ENCODE measurements at places on chromosomes 11 and 22.

GRCh38 chr11:5713695-5714094 is 22.6 kb upstream of the OR56B1 start:
- DNase-seq = no peak

GRCh38 chr22:42228483-42228882 is 42.0 kb downstream of the TCF20 start:
- no peak for DNase-seq

DNA sequence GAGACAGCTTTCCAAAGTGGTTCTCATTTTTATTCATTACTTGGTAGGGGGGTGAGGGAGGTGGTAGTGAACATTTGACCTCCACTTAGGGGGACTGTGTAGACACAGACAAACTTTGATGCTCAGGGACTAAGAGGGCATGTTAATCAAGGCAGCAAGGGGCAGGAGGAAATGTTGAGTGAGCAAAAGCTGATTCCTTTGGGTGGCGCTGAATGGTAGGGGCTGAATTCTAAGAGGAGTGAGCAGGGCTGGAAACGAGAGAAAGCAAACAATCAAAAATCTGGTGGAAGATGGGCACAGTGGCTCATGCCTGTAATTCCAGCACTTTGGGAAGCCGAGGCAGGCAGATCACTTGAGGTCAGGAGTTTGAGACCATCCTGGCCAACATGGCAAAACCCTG is 164.8 kb upstream of the BDNF start:
- no peak for DNase-seq

- DNase-seq = no peak
These were observed 14.2 kb downstream of the OR5B21 start for GRCh38 chr11:58493676-58494075.

- no peak for DNase-seq
These were observed 904.4 kb downstream of the BRD1 start for GRCh38 chr22:48923165-48923865.

- no peak for DNase-seq
These were observed 6.9 kb downstream of the CLCF1 start for GRCh38 chr11:67366546-67366945.

DNA sequence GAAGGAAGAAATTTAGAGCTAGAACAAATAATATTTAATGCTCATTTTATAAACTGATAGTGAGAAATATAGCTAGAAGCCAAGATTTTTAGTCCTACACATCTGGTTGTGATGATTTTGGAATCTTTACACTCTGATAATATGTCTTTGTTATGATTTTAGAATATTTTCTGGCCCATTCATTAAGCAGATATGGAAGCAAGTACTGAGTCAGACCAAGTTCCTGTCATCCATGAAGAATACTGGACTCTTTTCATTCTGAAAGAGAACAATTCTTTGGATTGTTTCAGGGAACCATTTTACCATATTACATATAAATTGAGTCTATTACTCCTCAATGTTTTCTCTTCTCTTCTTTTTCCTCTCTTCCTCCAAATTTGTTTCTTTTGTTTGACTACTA is 227.4 kb downstream of the TMEM135 start:
- DNase-seq = no peak

DNA sequence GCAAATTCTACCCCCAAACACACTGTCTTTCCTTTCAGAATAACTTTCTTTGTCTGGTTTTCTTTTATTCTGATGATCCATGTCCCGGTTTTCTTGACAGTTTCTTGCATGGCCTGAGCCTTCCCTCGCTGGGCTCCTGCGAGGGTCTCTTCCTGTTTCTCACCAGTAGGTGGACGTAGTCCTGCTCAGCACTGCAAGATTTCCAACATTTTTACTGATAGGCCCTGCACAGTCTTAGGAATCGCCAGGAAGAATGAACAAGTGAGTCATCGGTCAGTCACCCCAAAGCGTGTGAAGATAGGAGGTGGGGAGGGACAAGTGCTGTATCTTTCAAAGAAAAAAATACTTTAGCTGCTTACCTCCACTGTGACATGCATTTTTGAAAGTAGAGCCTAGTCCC is 16.9 kb upstream of the KIRREL3 start:
- DNase-seq = no peak

- DNase-seq = no peak
These were observed 123.4 kb downstream of the SLC17A6 start for GRCh38 chr11:22461626-22462025.

DNA sequence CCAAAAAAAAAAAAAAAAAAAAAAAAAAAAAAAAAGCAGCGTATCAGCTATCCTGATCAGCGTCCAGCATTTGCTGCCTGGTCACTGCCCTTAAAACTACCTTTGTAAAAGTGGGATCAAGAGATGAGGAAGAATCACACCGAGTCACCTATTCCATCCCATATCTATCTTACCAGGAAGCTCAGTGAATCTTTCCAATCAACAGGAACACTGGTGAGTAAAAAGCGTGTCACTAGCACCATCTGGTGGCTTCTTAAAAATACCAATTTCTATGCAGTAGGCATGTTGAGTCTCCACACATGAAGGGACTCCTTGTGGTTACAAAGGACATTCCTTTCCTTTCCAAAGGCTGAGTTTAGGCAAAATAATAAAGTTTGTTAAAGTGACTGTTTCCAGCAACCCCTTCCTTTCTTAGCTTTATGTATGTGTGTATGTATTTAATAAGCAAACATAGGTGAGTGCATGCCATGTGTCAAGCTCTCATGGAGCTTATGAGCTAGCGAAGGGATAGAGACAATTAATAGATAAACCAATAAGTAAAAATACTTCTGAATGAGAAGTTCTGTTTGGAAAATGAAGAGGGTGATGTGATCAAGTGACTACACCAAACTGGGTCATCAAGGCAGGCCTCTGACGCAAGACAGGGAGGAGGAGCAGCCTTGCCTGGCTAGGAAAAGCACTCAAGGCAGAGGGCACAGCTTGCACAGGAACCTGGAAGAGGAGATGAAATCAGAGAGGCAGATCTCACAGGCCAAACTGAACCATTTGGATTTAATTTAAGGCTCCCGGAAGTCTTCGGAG is 13.9 kb upstream of the TP53AIP1 start:
- DNase-seq = no peak

DNA sequence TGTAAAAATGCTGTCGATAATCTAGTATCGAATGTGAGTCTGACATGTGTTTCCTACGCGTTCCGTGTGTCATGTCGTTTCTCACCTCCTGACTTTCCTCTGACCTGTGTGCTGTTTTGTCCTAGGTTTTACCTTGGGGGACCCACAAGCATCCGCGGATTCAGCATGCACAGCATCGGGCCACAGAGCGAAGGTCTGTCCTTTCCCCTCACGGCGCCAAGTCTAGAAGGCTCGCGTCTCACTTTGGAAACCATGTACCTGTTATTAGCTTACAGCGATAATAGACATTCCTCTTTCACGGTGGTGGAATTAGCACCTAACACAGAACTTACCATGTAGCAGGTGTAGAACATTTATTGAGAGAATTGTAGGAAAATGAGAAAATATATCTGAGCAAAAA is 28.6 kb downstream of the SAMM50 start:
- no peak for DNase-seq

DNA sequence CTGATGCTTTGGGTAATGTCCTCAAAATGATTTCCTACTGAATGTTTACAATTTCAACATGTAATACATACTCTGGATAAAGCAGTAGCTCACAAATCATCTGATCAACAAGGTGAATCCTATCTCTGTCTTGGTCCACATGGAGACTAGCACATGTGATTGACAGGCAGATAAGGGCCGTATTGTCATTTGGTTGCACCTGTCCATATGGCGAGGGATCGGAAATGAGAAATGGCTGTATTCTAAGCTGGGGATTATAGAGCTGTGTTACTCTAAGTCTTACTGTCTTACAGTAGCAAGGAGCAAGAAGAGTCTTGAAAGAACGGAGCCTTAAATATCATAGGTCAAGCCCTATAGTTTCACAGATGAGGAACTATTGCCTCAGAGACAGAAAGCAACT is 55.7 kb downstream of the APIP start:
- no peak for DNase-seq

DNA sequence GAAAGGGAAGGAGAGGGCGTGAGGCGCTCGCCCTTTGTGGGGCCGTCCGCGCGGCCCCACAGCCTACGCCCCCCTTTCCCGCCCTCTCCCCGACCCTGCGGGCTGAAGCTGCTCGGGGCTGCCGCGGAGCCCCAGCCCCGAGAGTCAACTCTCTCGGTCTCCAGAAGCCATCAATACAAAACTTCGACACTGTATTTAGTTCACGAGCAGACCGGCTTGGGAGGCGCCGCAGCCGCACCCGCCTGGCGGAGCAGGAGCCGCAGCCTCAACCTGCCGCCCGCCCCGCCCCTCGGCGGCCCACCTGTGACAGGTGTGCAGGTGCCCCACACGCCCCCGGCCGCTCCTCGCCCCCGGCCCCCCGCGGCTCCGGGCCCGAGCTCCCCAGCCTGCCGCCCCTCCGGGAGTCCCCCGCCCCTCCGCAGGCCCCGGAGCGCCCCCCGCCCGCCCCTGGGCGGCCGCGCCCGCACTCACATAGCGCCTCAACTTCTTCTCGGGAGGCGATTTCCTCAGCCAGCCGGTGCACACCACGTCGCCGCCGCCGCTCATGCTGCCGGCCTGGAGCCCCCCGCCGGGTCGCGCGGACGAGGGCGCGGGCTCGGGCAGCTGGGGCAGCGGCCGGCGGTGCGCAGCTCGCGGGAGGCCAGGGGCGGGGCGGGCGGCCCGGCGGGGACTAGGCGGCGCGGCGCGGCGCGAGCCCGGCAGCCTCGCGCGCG is at the start of gene GAB2:
Gene GAB2, minus strand, starts transcription at position 646 of the 713 bp plus-strand sequence. Its CDS starts 100 bp downstream, at position 546.
- peak; percentile 8 for DNase-seq

DNA sequence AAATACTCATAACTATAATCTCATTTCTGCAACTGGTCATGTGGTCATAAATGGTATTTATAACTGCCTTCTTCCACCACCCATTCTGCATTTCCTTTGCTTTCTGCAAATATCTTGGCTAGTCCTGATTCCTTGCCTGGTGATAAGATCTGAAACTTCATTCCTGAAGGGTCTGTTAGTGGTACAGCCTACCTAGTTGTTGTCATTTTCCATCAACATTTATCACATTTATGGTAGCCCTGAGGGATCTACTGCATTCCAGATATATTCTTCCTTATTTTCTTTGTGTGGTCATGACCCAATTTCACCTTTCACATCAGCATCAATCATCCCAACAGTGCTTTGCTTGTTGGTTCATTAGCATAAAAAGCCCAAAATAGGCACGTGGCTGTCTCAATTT is 50.1 kb downstream of the DDX6 start:
- no peak for DNase-seq

- no peak for DNase-seq
These were observed 44.7 kb upstream of the MTMR2 start for GRCh38 chr11:95968585-95968984.

DNA sequence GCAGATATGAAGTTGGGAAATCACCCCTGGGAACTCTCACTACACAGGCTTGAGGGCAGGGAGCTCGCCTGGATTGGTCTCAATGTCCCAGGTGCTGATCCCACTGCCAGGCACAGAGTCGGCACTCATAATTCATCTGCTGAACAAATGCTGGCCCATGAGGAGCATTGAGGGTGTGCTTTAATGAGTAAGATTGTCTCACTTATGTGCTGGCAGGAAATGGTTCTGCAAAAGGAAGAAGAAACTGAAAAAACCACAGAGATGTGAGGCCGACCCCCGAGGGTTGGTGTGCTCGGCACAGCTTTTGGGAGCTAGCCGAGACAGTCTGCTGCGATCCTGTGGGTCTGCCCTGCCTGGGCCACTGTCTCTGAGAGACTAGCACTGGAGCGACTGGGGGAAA is 9.4 kb downstream of the PLAAT2 start:
- DNase-seq = no peak

GRCh38 chr11:120522736-120523135 is 11.2 kb downstream of the GRIK4 start:
- no peak for DNase-seq

DNA sequence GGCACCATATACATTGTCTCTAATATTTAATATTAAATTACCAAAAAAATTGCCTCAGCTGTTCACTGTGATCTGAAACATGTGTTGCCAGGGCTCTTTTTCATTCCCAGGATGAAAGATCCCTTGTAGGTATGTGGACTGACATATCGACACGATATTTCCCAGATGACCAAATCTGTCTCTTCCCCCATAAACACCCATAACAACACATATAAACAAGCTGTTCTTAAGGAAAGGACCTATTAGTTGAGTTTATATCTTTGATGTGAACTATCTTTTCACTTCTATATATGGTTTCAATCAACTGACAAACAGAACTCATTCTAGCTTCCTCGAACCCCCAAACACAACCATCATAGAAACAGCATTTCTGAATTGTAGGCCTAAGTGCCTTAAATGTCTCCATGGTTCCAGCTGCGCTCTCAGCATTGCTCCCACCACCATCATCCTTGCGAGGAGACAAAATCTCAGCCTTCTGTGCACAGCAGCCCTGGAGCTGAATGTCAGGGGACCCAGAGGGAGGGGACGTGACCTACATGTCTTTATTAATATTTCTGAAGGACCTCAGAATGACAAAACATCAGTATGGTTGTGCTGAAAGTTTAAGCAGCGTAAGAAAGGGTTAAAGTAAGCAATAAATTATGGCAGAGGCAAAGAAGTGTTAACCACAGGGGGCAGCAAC is 67.0 kb downstream of the ETS1 start:
- DNase-seq = no peak

- DNase-seq = no peak
These were observed 14.0 kb upstream of the POU2AF1 start for GRCh38 chr11:111393096-111393495.

DNA sequence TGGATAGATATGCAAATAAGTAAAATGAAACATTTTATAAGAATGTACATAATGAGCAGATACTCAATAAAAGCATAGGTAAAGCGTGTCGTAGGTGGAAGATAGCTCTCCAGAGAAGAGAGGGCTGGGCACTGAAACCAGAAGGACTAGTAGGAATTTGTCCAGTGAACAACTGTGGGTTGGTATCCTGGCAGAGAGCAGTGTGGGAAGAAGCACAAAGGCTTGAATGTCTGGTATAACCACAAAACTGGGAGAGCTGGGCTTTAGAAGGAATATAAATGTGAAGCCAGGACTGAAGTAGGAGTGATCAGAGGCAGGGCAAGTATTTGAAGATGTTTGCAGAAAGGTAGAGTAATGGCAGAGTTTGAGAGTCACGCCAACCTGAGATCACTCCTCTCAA is 33.1 kb upstream of the CARD16 start:
- DNase-seq = no peak

DNA sequence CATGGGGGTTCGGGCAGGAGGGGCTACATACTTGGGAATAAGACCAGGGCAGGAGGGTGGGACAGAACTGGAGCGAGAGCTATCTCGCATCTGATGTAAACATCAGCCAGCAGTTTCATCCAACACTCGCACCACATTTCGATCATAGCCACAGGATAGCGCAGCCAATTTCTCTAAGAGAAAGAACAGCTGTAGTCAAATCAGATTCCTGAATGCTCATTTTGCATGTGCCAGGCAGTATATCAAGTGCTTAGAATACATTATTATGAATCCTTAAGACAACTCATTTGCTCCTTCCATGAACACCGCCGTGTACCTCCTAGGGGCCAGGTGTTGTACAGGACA is 14.5 kb downstream of the DGCR2 start:
- no peak for DNase-seq
